CD4-positive, alpha-beta T cell treated with Interleukin-1 beta for 1 hour (primary cell): ENCODE measurements at places on chromosomes 7 and 10.

DNA sequence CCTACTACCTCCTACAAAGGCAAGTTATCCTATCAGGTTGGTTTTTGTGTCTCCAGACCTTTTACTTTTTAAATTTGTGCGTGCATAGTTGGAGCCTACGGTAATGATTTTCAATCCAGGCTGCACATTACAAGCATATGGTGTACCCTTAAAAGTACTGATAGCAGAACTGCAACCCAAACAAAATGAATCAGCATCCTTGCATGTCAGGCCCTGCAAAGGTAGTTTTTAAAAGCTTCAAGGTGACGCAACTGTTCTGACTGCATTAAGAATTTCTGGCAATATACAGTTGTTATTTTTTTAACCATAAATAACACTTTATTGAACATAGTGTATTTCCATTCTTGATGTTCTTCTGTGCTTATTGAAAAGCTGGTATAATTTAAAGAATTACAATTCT lies 28.9 kb downstream of the GNAT3 start:
- DNase-seq: no peak

GRCh38 chr10:112311481-112311880 lies 28.3 kb downstream of the TECTB start:
- DNase-seq: no peak

- DNase-seq: no peak
These were observed 33.8 kb downstream of the ERCC6 start for GRCh38 chr10:49505076-49505475.

DNA sequence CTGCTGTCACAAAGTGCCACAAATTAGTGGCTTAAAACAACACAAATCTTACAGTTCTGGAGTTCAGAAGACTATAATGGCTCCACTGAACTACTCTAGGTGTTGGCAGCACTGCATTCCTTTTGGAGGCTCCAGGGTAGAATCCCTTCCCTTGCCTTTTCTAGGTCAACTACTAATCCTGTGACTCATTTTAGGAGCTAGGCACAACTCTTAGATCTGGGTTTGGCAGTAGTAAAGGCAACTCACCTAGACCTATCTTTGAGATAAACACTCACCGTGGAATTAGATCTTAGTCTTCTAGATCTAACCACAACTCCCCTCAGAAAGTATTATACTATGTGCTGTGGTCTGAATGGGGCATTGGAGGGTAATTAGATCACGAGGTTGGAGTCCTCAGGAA lies 60.4 kb downstream of the ANKIB1 start:
- DNase-seq: no peak

DNA sequence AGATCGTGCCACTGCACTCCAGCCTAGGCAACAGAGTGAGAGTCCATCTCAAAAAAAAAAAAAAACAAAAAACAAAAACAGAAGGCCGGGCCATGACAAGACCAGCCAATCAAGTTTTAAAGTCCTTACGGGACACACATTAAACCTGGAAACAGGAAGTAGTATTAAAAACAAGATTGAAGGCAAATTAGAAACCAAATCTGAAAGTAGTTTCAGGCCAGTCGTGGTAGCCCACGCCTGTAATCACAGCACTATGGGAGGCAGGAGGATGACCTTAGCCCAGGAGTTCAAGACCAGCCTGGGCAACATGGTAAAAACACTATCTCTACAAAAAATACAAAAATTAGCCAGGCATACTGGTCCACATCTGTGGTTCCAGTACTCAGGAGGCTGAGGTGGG lies 18.1 kb downstream of the PSAP start:
- DNase-seq: no peak

DNA sequence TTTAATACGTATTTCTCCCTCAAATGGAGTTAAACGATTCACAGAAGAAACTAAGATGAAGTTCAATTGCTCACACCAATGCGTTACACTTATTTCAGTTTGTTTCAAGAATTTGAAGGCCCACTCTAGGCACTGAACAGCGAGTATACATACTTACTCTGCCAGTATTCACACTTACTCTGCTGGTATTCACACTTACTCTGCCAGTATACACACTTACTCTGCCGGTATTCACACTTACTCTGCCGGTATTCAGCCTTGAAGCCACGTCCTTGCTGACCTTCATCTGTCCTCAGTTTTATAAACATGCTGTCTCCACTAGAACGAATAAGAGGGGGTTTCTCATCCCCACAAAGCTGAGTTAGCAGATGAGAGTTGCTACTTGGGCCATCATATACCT lies 86.0 kb downstream of the CUBN start:
- no peak for DNase-seq

GRCh38 chr7:135731-136645 lies 56.4 kb upstream of the FAM20C start:
- DNase-seq: no peak

- no peak for DNase-seq
These were observed 155.6 kb upstream of the ADO start for GRCh38 chr10:62648921-62649320.

DNA sequence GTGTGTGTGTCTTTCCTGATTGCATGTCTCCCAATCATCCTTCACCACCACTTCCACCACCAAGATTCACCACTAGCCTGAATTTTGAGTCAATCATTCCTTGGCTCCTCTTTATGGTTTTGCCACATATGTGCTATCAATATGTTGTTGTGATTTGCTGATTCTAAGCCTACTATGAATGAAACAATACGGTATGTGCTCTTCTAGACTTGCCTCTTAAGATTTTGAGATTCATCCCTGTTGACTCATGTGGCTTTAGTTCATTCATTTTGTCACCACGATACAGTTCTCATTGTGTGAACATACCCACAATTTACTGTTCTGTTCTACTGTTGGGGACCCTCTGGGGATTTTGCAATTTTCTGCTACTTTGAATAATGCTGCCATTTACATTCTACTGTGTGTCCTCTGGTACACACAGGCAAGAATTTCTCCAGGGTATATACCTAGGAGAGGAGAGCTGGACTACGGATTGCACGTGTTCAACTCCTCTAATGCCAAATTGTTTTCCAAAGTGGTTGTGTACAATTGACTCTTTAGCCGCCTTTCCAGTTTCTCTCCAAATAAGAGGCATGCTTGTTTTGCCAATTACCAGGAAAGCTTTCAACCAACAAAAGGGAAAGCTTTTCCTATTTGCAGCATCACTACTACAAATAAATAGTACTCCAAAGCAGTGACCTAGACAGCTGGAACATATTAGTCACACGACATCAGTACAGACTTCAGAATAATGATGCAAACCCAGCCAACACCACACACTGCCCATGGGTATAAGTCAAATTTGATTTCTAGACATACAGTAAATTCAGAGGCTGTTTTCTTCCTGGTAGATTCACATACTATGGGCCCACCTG lies 30.0 kb downstream of the SGMS1 start:
- no peak for DNase-seq

- DNase-seq: no peak
These were observed 23.2 kb downstream of the ABCB4 start for GRCh38 chr7:87452279-87452678.

DNA sequence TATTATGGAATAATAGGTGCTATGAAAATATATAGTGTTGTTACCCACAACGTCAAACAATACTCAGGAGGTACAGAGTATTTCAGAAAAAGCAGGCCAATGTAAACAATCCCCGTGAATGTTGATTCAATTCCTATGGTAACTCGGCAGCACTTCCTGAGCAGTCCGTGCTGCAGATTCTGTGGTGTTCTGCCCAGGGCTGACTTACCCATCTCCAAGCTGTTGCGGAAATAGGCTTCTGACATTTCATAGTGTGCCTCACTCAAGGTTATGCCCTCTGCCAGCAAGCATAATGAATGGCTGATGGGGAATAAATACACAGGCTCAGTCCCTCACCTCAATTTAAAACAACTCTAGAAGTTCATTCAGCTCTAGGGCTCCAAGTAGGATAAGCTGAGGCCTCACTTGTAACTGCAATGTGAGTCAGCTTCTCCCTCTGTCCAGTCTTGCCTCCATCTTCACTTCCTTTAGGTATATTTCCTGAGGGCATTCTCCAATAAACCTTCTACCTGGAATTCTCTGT lies 177.6 kb downstream of the GNAI1 start:
- peak; percentile 11 for DNase-seq

GRCh38 chr7:116897661-116898060 lies 35.3 kb downstream of the CAPZA2 start:
- no peak for DNase-seq

DNA sequence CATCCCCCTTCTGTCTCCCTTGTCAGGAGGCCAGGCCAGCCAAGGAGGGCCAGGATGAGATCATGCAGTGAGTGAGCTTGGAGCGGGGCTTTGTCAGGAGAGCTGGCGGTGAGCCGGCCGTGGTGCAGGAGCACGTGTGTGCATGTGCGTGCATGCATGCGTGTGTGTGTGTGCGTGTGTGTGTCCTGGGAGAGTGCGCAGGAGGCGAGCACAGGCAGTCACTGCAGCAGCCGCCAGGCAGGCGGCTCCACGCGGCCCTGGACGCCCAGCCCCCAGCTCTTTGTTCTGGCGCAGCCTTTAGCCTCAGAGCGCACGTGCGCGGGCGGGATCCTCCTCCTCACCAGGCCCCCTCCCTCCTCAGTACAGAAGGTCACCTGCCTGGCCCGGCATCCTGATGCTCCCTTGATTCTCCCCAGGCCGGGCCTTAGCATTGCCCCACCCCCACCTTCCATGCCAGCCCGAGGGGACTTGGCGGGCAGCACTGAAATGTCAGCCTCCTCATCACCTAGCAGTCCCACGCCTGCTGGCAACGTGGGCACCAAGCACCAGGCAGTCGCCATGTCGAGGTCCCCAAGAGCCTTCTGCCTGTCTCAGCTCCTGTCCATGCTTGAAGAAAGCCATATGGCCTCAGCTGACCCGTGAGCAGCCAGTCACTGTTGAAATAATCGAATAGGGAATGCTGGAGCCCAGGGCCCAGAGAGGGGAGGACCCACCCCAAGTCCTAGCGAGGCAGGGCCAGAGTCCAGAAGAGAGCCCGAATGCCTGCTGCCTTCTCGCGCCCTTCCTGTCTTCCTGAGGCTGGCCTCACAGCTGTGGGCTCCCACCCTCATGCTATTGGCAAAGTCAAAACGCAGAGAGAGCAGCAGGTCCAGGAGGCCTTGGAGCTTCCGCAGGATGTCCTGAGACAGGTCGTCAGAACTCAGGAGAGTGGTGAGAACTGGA lies 125.9 kb upstream of the PPIF start:
- DNase-seq: no peak

DNA sequence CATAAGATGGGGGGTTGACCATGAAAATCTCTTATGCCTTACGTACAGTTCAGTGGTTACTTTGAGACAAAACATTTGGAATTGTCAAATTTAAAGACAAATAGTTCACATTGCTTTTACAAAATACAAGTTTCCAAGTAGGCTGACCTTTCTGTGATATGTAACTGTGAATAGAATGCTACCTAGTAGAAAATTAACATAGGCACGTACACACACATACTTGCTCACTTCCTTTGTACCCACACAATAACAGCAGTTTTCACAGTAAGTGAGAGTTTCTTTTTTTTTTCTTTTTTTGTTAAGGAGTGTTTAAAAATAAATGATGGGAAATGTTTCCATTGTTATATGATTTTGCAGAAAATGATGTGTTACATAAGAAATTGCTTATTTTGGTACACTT lies 53.3 kb upstream of the SP8 start:
- no peak for DNase-seq

GRCh38 chr10:126584836-126585235 lies 85.7 kb downstream of the C10orf90 start:
- no peak for DNase-seq

GRCh38 chr7:15602236-15602635 lies 40.4 kb upstream of the AGMO start:
- DNase-seq: no peak

- DNase-seq: no peak
These were observed 135.4 kb downstream of the KIF20B start for GRCh38 chr10:89836840-89837164.

DNA sequence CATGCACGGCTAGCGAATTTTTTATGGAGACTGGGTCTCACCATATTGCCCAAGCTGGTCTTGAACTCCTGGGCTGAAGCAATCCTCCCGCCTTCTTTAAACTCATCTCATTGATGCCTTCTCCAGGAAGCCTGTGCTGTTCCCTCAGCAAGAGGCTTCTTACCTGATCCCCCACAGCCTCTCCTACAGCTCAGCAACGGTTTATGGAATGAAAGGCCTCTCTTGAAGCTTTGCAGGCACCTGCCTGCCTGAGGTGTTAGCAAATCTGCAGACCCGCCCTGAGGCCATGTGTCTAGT lies 468 bp upstream of the TRIM56 start:
- DNase-seq: no peak

GRCh38 chr7:129162732-129163131 lies 18.2 kb downstream of the TSPAN33 start:
- no peak for DNase-seq

- DNase-seq: no peak
These were observed 65.9 kb upstream of the FZD1 start for GRCh38 chr7:91198371-91198770.

DNA sequence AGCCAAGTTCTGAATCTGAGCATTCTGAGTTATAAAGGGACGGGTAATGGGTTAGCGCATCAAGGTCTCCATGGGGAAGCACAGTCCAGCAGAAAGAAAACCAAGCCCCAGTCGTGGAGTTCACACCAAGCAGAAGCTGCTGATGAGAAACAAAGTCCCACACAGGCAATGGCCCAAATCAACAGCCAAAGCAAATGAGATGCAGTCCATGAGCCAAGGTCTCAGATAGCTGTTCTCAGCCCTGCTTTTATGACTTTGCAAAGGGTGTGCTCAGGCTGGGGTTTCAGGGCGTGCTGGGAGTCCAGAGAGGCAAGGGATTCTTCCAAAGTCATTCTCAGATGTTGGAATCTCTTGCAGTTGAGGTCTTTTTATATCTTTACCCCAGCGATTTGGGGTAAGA lies 32.0 kb downstream of the THNSL1 start:
- DNase-seq: no peak

DNA sequence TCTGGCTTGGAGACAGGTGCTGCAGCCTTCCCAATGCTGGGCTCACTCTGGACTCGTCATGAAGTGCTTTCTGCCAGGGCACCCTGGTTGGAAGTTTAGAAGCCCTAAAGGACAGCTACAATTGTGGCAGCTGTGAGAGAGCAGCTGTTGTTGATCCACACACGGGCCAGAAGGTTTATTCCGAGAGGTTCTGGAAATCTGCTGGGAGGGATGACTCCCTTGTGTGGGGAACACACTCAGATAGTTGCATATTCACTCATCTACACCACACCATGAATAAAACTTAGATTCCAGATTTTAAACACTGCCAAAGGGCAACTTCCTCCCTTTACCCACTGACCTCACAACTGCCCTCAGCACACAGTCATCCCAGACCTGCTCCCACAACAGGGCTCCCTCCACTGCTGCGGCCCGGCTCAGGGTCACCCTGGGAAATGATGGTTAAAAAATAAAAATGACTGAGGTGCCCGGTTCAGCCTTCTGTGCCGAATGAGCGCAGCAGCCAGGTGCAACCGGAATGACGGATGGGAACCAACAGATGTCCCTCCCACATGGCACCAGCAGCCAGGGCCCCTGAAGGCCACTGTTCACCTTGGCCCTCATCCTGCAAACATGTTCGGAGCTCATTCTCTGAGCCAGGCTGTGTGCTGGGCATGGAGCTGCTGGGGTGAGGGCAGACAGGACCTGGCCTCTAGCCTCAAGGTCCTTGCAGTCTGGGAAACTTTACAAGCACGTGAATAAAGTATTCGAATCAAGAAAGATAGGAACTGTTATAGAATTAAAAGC lies 40.2 kb downstream of the ASB13 start:
- DNase-seq: no peak

GRCh38 chr7:78020874-78021249 lies 222.3 kb downstream of the PHTF2 start:
- DNase-seq: no peak
